H9 (cell line): ENCODE measurements at places on chromosomes 2 and 18.

GRCh38 chr2:8344144-8345097 is 337.4 kb upstream of the ID2 start:
- no peak for DNase-seq

GRCh38 chr2:188627471-188627870 is 335.8 kb downstream of the GULP1 start:
- no peak for DNase-seq

DNA sequence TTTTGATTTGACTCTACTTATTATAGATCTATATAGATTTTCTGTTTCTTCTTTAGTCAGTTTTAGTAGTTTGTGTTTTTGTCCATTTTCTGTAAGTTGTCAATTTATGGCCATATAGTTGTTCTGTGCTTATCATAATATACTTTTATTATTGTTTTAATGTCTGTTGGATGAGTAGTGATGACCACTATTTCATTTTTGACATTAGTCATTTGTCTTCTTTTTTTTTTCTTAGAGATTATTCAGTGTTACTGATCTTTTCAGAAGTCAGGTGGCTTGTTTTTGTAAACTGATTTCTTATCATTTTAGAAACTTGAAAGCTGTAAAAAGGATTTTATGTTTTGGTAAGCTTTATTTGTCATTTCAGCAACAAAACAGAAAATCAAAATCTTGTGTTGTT is 57.3 kb downstream of the EPC2 start:
- DNase-seq, result no peak

DNA sequence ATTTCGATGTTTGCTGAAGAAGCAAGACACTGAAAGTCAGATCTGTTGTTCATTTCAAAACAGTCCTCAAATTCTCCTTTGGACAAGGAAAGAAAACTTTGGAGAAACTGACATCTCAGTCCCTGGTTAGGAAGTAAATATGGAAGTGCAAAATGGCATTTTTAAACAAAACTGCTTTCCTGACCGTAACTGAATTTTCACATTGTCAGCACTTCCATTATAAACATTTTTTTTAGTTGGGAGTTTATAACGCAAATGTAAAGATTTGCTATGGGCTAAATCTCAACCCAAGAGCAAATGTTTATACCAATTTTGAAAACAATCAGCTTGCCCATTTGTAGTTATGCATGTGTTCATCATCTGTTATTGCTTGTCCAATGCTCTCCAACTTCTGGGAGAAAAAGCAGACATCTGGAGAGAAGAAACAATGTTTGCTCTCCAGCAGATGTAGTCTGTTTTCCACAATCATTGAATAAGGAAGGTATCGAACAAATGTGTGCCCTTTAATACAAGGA is 520.1 kb downstream of the ARHGAP15 start:
- DNase-seq, result no peak

DNA sequence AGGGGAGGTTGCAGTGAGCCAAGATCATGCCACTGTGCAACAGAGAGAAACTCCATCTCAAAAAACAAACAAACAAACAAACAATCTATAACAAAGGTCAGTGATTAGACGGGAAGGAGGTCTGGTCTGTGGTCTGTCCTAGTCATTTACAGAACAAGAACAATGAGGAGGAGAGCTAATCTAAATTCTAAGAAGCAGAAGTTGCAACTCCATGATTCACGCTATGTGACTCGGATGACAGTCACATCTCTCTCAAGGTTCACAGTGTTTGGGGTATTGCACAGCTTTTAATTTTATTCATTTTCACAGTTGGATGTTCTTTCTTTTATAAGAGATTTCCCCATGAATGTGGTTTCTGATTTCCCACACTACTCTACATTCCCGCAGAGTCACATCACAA is 218.7 kb upstream of the PIEZO2 start:
- DNase-seq, result no peak

GRCh38 chr2:55961318-55961911 is 37.8 kb upstream of the EFEMP1 start:
- no peak for DNase-seq

GRCh38 chr2:165898381-165898780 is 55.2 kb downstream of the TTC21B start:
- no peak for DNase-seq

GRCh38 chr2:11901351-11902069 is 155.1 kb downstream of the LPIN1 start:
- DNase-seq, result peak; percentile 51

GRCh38 chr2:127715778-127716449 is 14.6 kb downstream of the SFT2D3 start:
- no peak for DNase-seq

- no peak for DNase-seq
Measured at GRCh38 chr18:38464024-38464423, 898.4 kb upstream of the CELF4 start.
